Progenitor cell of endocrine pancreas (in vitro differentiated cells): ENCODE measurements at places on chromosomes 3 and 15. TPM values are rescaled to one million over a fixed set of nuclear protein-coding genes. Genes with fewer than 3 reads are reported as not detected.

DNA sequence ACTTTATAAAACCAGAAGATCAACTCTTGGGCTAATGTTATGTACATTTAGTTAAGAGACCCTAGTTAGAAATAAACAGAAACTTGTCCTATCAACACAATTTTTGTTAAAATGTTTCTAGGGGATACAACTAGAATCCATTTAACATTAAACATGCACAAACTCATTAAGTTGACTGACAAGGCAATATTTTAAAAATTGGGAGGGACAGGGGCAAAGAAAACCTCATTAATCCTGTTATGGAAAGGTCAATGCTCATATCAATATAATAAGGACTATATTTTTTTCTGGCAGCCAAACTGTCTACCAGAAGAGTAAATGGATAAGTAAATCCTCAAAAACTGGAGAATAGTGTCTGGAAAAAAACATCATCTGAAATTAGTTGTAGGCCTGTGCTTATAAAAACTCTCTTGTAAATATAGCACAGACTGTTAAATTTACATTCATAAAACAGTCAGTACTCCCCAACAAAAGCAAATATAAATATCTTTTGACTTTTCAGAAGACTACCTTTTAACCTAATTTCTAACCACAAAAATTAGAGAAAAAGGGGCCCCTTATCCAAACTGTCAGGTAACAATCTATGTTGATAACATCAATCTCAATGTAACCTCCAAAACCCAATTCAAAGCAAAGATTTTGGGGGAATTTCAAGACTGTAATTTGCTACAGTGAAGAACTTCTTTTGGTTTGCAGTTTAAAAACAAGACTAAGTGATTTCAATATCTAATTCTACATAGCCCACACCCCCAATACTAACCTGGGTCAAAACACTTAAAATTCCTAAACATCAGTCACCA, 4.2 kb downstream of the TRA2B start:
- no peak for DNase-seq

- DNase-seq = no peak
These were observed 91.1 kb downstream of the ASB7 start for GRCh38 chr15:100693451-100693850.

DNA sequence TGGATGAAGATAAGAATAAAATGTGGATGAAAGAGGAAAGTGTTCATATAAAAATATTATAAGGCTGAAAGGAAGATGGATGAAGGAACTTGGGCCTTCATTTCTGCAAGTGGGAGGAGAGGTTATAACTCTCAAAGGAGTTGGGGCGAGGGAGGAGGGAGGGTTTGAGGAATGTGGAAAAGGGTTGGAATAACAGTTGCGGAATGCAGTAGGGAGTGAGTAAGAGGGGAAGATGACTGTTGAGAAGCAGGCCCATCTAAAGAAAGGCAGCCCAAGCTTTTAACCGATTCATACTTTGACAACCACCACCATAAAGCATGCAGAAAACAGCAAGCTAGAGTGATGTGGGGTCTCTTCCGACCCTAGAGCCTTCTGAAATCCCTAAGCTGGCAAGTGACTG, 8.3 kb upstream of the TM4SF4 start:
- no peak for DNase-seq

DNA sequence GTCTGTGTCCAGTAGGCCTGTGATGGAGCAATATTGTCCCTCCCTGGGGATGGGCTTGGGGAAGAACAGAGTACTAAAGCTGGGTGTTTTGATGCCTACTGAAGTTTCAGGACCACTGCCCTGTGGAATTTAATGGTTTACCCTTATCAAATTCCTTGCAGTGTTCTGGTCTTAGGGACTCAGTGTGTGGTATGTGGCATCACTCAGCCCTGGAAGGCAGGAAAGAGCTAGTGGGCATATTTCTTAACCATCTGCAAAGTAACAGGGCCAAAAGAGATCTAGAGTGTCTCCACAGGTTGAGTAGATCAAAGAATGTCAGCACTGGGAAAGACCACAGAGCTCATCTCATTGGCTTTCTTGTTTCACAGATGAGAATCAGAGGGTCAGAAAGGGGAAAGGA, 11.8 kb upstream of the SCN10A start:
- DNase-seq = no peak

- no peak for DNase-seq
These were observed 3.6 kb upstream of the CD276 start for GRCh38 chr15:73680549-73680948.

DNA sequence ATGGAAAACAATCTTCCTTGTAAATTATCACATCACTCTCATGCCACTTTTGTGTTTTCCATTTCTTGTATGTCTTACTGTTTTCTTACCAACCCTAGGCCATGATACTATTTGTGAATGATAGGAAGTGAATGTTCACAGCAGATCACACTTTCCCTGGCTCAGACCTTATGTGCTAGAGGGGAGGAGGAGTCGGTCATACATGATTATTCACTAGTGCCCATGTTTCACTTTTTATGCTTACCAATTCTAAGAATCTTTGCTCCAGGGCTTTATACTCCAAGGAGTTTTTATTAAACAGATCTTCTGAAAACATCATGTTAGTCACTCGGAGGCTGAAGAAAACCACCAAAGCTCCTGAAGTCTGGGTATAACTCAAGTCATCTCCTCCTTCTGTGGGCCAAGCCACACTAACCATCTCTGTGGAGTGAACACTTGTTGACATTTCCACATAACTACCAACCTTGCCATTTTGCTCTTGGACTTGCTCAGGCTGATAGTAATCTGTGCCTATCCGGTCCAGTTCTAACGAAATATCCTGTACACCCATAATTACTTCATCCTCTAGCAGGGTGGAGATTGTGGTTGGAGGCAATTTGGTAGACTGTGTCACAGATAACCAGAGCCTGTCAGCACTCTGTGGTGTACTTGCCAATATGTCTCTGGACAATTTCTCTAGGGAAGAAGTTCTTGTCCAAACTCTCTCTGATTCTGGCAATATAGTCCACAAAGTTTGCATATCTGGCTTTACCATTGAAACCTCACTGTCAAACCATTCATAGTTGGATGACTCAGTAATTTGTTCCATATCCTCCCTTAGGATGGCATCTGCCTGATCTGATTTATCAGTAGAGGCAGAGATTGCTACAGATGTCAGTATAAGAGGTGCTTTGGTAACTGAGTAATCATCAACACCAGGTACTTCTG, 76.8 kb downstream of the IMPG2 start:
- no peak for DNase-seq

DNA sequence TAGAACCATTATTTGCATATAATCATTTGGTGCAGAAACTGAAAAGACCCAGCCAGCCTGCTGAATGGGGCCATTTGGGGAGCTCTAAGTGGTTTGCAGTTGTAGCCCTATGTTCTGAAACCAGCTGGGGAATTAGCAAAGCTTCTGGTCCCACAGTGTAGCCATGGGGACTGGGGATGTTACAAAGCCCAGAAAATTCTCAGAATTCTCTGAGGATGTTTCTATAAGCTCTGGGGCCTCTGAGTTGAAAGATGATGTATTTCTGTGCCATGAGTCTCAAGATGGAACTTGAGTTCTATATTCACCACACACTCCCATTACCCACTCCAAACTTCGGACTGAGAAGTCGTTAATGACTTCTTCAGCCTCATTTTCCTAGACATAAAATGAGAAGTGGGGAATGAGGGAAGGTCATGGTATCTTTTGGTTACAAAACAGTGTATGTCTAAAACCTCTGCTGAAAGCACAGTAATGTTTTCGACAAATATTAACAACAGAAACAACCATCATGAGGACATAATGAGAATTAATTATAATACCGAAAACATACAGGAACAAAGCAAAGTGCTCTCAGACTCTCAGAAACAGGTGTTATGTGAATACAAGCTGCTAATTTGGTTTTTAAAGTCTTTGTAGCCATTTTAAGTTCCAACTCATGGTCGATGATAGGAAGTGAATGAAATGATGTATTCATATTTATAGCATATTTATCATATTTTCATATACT, 89.4 kb downstream of the RFTN1 start:
- no peak for DNase-seq

DNA sequence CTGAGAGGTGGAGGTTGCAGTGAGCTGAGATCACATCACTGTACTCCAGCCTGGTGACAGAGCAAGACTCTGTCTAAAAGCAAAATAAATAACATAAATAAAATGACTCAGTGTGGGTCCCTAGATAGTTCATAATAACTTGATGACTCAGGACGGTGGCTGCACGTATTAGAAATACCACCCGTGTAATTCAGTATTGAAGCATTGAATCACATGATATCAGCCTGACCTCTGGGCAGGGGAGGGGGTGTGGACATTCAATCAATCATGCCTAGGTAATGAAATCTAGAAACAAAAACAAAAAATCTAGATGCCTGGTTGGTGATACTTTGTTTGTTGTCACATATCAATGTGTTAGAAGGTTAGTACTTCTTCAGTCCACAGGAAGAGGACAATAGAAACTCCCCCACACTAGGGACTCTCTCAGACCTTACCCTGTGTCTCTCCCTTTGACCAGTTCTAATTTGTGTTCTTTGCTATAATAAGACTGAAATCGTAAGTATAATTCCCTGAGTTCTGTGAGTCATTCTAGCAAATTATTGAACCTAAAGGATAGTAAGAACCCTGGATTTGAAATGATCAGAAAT, 177.3 kb downstream of the GAP43 start:
- no peak for DNase-seq

DNA sequence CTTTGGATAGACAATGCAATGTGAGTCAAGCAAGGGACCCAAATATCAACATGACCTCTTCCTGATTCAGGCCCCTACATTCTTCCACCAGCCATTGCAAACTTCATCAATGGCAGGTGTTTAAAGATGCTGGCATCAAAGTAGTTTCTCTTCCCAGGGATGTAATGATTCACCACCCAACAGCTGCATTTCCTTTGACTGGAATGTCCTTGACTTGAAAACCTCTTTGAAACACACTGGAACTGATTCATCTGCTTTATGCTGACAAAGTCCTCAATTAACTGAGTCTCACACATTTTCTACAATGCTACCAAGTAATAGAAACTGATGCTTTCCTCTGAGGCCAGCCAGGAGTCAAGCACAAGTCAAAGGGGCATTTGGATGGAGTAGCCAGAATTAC, 385.5 kb downstream of the GBE1 start:
- no peak for DNase-seq

DNA sequence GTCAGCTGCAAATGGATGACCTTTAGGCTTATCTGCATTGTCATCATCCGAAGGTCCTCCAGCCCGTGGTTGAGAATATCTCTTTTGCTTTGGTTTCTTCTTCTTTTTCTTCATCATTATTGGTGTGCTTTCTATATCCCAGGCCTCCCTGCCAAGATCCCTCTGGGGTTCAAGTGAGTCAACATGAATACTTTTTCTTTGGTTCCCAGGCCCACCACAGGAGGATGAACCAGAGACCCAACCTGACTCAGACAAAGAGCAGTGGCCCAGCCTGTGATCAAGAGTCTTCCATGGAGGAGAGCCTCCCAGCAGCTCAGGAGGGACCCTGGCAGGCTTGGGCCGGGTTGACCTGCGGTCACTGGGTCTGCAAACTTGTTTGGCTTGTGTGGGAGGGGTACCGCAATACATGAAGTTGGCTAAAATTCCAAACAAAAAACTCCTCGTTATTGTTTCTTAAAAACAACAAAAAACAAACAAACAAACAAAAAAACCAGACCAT, 104.2 kb downstream of the MAP4 start:
- no peak for DNase-seq

MCF2L2 gene
- 0.43 and 0.71 TPM in 2 replicates for total RNA-seq

CCR5 gene
- total RNA-seq = not detected in 2 replicates

ARMC8 gene
- total RNA-seq = 57.4 and 71.3 TPM in 2 replicates

LTF gene
- total RNA-seq = 0.33 and 0.53 TPM in 2 replicates

ROPN1 gene
- not detected in 2 replicates for total RNA-seq
